ENCODE measurements at places on chromosomes 16 and 17. TPM values are rescaled to one million over a fixed set of nuclear protein-coding genes. Genes with fewer than 3 reads are reported as not detected.

IGSF6 gene
- 6.8 TPM for polyA plus RNA-seq

HSPB9 gene
- polyA plus RNA-seq = 0.30 TPM

TXNDC17 gene
- polyA plus RNA-seq = 67.7 TPM

RGS11 gene
- 29.5 TPM for polyA plus RNA-seq

HBA1 gene
- polyA plus RNA-seq = 1,046 TPM

All from spinal cord (tissue), 10 donors.